ENCODE measurements at places on chromosomes 7 and 10. TPM values are rescaled to one million over a fixed set of nuclear protein-coding genes. Genes with fewer than 3 reads are reported as not detected.

GRCh38 chr7:26584987-26585665 lies 279.3 kb downstream of the SKAP2 start:
- no peak for DNase-seq

GRCh38 chr10:114437473-114438292 lies 33.4 kb upstream of the AFAP1L2 start:
- DNase-seq = no peak

The IFIT3 gene
- 0.55 TPM for total RNA-seq

DNA sequence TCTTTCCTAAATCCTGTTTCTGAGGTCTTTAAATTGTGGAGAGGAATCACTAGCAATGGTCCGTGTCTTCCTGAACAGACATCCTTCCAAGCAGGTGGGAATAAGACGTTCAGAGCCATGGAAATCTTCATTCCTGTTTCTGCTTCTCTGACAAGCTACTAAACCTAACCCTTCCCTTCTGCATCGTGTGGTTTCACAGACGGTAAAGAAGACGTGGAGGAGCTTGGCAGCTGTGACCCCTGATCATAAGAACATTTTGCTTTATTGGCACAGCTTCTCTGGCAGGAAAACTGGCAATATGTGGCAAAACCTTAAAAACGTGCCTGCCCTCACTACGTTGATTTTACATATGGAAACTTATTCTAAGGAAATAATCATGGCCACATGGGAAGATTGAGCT lies 63.0 kb upstream of the LOXL4 start:
- DNase-seq = no peak

The PRPS1L1 gene
- not detected for total RNA-seq

The ZC3HAV1L gene
- not detected for total RNA-seq

The MINPP1 gene
- total RNA-seq = 30.3 TPM

The AGMO gene
- 0.83 TPM for total RNA-seq

All from H9 (cell line).